ENCODE measurements at places on chromosomes 16 and 17.

- no peak for DNase-seq
Measured at GRCh38 chr17:784143-784542, 2.0 kb downstream of the MRM3 start.

- DNase-seq: no peak
Measured at GRCh38 chr16:28821874-28822519, 802 bp upstream of the ATXN2L start.

GRCh38 chr16:70738083-70738977, 52.5 kb upstream of the MTSS2 start:
- no peak for DNase-seq

GRCh38 chr16:64540434-64540833, 581.4 kb downstream of the CDH11 start:
- no peak for DNase-seq

GRCh38 chr16:31466381-31466841, 5.5 kb upstream of the TGFB1I1 start:
- no peak for DNase-seq

DNA sequence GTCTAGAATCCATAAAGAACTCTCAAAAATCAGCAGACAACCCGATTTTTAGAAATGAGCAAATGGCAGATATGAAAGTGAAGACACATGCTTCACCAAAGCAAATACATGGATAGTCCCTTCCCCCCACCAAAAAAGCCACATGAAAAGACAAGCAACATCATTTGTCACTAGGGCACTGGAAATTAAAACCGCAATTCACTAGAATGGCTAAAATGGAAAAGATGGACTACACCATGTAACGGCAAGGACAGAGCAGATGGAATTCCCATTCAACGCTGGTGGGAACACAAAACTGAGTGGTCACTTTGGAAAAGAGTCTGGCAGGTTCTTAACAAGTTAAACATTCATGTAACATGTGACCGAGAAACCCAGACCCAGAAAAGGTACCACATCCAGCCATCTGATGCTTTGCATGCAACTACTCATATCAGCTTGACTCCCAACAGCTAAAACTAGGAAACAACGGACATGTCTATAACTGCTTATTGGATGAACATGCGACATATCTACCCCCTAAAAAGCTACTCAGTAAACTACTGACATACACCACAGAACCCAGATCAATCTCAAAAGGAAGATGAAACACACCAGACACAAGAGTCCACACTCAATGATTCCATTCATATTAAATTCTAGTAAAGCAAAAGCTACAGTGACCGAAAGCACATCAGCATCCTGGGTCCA, 132.6 kb downstream of the ZNF778 start:
- no peak for DNase-seq

GRCh38 chr16:23288726-23289512, 13.2 kb upstream of the SCNN1B start:
- no peak for DNase-seq
